T-helper 1 cell (primary cell): ENCODE measurements at places on chromosomes 7 and 10.

GRCh38 chr7:108227366-108227765, 97.2 kb upstream of the LAMB4 start:
- DNase-seq: no peak

GRCh38 chr7:127692200-127692599, 40.2 kb downstream of the SND1 start:
- no peak for DNase-seq

- DNase-seq: no peak
Observed at GRCh38 chr7:145009876-145010275, 174.0 kb upstream of the TPK1 start.

GRCh38 chr7:114534953-114535352, 120.3 kb downstream of the FOXP2 start:
- no peak for DNase-seq

DNA sequence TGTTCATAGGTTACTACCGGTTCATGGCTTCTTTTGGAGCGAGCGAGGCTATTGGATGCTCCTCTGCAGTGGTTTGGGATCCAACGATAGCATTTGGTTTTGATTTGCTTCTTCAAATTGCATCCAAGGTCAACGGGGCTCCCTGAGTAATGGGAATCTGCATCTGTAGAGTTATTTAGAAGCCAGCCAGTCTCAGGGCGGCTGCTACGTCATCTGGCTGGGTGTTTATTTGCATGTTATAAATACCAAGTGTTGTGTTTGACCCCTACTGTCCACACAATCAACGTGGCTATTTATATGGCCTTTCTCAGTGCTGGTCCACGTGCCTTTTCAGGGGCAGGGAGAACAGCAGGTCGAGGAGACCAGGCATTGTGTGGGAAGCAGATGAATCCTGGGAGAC, 137.7 kb downstream of the PRPF18 start:
- no peak for DNase-seq

DNA sequence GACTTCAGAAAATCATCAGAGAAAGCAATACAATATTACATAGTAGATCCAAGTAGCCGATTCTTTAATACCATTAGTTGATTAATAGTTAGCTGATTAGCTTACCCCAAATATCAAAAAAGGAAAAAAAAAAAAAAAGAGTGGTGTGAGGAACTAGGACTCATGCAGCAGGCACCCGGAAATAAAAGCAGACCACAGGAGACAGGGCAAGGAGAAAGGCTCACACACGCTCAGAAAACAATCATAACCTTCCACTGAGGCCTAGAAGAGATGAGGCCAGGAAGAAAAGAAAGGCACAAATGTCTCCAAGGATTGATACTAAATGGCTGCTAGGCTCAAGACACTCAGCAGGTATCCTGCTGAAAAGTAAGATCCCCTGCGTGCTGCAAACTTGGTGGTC, 25.9 kb downstream of the TRDMT1 start:
- no peak for DNase-seq
